Upper lobe of left lung (tissue), 6 donors: ENCODE measurements at places on chromosomes 6 and 20.

DNA sequence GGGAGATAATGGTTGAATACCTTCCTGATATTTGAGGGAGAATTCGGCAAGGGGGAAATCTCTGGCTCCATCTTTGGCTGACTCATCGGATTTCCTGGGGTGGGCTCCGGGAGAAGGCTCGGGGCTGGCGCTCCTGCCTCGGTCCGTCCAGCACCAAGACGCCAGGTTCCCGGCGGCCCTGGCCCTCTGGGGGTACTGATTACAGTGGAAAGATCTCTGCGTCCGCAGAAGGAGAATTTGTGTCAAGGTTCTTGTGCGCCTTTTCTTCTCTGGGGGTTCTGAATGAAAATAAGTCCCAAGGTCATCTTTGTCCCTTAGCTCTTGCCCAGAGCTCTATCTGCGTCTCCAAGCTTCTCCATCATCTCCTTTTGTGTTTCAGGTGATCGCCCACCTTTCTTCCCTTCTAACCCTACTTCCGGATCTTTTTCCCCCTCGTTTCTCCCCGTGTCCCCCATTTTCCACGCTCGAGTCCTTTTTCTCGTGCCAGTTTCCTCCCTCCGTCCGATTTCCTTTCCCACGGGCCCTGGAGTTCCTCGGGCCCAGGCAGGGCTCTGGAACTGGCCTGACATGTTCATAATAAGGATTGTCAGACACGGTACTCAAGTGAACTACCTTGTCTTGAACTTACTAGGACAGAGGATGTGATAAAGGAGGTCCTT is 11.6 kb downstream of the NRN1 start:
- DNase-seq = no peak

DNA sequence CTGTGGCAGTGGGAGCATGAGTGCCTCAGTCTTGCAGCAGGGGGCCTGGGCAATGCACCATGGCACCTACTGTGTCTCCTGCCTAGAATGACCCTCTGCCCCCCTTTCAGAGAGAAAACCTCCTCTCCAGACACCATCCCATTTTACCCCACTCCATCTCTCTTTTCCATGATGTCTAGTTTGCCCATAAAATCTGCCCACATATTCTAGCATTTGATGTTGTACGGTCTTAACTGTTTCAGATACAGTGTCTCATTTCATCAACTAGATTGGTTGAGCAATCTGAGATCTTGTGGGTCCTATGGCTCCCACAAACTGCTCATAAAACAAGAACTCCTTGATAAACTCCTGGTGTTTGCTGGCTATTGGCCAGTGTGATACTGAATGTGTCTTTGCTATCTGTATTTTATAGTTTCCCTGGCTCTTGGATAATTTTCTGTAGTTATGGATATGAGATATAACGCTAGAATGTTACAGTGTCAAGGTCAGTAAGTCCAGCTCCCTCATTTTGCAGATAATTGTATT is 8.1 kb downstream of the PNPLA1 start:
- no peak for DNase-seq

DNA sequence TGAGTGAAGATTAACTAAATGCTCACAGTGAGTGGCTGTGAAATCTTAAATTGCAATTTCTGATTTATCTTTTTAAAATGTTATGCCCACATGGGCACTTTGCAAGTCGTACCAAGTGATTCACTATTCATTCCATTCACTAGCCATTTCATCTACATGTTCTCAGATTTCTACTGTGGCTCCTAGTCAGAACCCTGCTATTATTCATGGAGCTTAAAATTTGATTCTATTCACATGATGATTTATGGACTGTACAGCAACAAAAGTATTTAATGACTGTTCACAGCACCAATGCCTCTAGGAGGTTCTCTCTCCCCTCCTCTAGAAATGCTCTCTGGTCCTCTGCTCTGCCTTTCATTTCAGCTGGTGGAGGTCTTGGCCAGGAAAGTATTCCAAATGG is 133.5 kb upstream of the MAP3K7 start:
- no peak for DNase-seq

- DNase-seq = no peak
These were observed 2.4 kb upstream of the CST3 start for GRCh38 chr20:23640018-23640601.

GRCh38 chr6:158009935-158010585 is 28.4 kb downstream of the SYNJ2 start:
- DNase-seq = no peak

- DNase-seq = no peak
These were observed 26.8 kb downstream of the PTCHD4 start for GRCh38 chr6:48084201-48084600.

DNA sequence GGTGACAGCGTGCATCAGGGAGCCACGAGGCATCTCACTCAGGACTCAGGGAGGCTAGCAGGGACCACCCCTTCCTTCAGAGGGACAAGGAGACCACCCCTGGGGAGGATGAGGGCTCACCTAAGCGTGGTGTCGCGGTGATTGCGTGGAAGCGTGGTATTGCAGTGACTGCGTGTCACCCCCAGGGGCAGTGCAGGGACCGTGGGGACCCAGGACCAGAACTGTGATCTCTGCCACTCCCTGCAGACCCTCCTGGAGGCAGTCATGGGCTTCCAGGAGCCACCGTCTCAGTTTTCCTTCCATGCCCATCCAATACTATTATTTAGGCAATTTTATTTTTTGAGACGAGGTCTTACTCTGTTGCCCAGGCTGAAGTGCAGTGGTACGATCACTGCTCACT is 147.1 kb downstream of the TAF4 start:
- no peak for DNase-seq

- DNase-seq = no peak
These were observed 657.5 kb upstream of the DEFB115 start for GRCh38 chr20:30599990-30600389.

GRCh38 chr6:159008656-159009288 is 8.8 kb upstream of the RSPH3 start:
- DNase-seq = no peak

- DNase-seq = no peak
These were observed 327.8 kb upstream of the MAN1A1 start for GRCh38 chr6:119677384-119677783.
